Hindlimb muscle (tissue), 1 donor: ENCODE measurements at places on chromosomes 7 and 10.

- DNase-seq: peak; percentile 74
These were observed 61.9 kb downstream of the TES start for GRCh38 chr7:116271963-116272886.

DNA sequence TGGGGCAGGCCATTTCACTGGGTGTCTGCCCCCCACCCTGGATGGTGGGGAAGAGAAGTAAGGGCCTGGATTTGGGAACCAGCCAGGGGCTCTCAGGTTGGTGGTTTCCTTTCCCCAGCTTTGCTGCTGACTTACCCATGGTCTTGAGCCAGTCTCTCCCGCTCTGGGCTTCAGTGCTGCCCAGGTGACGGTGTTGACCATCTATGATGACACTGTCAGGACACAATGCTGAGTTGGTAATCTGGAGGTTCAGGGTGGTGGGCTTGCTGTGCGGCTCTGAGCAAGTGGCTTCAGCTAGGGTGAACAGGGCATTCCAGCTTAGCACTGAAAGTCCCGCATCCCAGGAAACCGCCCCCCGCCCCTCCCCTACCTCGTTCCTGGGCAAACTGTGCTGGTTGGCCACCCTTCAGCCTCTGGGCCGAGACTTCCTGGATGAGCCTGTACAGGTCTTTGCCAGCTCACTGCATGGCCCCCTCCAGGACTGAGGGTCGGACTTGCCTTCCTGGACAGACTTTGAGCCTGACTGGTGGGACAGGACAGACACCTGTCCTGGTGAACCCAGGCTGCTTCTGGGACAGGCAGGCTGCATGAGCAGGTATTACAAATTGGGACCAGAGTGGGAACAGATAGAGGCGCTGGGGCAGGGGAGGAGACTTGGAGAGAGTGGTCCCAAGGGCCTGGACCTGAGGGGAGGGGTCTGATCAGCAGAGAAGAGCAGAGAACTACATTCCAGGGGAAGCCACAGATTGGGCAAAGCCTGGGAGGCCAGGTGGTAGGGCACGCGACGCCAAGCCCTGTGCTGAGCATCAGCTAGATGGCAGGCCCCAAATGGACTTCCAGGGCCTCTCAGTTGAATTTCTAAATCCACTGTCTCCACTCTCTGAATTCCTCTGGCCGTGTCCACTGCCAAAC, 19.9 kb upstream of the ZMIZ1 start:
- no peak for DNase-seq

GRCh38 chr10:100623521-100624230, 87.9 kb downstream of the HIF1AN start:
- DNase-seq: no peak

GRCh38 chr10:97321804-97322190, 2.7 kb downstream of the FRAT1 start:
- no peak for DNase-seq

- DNase-seq: no peak
These were observed 42.7 kb downstream of the LRMDA start for GRCh38 chr10:75474106-75474505.

DNA sequence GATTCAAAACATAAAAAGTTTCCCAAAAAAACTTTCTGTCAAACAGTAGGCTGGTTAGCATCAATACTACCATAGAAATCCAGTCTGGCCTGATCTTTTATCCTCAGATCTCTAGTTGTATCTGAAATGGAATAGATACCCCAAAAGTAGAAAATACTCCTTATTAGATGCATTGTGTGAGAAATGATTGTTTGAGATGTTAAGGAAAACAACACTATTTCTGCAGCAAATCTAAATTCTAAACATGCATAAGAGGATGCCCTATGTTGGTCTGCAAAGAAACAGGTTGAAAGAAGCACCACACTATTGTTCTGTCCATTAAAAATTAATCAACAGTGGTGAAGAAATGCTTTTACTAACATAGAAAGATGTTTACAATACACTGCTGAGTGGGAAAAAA, 121.0 kb downstream of the NPY start:
- no peak for DNase-seq

DNA sequence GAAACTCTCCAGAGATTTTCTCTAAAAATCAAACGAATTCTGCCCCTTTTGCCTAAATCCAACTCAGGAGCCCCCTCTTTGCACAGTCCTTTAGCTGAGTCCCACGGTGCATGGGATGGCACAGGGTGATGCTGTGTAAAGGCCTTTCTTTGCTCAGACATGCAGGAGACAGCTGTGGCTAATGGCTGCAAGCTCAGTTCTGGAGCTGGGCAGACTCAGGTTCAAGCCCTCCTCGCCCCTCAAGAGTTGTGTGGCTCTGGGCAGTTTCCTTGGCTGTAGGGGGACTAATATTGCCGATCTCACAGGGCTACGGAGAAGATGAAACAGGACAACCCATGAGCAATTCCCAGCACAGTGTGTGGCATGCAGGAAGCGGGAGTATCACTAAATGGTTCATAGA, 42.6 kb downstream of the CLEC2L start:
- no peak for DNase-seq

GRCh38 chr7:131218727-131219128, 108.9 kb upstream of the MKLN1 start:
- no peak for DNase-seq

DNA sequence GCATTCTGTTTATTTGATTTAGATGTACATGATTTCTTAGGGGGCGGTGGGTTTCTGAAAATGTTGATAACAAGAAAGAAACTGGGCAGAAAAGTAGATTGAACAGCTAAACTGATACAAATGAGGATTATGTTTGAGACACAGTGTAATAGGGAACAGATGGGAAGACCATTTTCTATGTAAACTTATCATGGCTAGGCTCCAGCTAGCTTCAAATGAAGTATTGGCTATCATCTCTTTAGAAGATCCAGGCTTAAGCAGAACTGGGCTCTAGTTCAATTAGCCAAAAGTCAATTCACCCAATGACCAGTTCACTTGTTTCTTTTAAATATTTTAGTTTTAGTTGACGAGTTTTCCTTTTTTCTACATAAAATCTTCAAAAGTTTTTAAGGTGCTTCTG, 639.5 kb downstream of the ANKRD7 start:
- peak; percentile 11 for DNase-seq

- no peak for DNase-seq
These were observed 51.8 kb downstream of the CCDC6 start for GRCh38 chr10:59854571-59854970.

GRCh38 chr10:49361735-49362568, 33.9 kb downstream of the DRGX start:
- no peak for DNase-seq

DNA sequence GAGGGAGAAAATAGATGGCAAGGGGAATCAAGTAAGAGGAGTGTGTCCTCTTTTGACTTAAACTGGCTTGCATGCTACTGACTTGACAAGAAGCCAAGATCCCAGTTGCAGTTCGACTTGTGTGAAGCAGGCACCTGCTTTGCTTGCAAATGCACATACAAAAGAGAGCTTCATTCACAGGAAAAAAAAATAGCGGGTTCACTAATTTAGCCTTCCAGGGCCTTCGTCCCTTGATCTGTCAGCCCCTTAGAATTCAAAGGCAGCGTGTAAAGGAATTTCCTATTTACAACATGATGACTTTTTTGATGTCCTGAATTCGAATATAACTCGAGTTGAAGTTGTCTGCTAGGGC, 192.1 kb downstream of the CELF2 start:
- peak; percentile 34 for DNase-seq

GRCh38 chr10:11082526-11082925, 64.9 kb downstream of the CELF2 start:
- no peak for DNase-seq
